ENCODE measurements at places on chromosomes 3 and 15. TPM values are rescaled to one million over a fixed set of nuclear protein-coding genes. Genes with fewer than 3 reads are reported as not detected.

NMNAT3 gene
- 1.6 TPM for total RNA-seq

ZPLD1 gene
- not detected for total RNA-seq

ADAMTS17 gene
- total RNA-seq = 0.13 TPM

NOX5 gene
- 0.16 TPM for total RNA-seq

COX17 gene
- total RNA-seq = 134 TPM

ZNF660 gene
- total RNA-seq = not detected

LMCD1 gene
- total RNA-seq = 69.9 TPM

SLC38A3 gene
- total RNA-seq = not detected

NPAP1 gene
- not detected for total RNA-seq

ECE2 gene
- not detected for total RNA-seq

IFT57 gene
- total RNA-seq = 32.0 TPM

ZBTB47 gene
- 4.6 TPM for total RNA-seq

Measured in A549 treated with GW870086 at 1 μM for 4 hours (cell line).